ENCODE measurements at places on chromosomes 1 and 21.

GRCh38 chr21:29436143-29436542 lies 137.4 kb downstream of the BACH1 start:
- no peak for DNase-seq

DNA sequence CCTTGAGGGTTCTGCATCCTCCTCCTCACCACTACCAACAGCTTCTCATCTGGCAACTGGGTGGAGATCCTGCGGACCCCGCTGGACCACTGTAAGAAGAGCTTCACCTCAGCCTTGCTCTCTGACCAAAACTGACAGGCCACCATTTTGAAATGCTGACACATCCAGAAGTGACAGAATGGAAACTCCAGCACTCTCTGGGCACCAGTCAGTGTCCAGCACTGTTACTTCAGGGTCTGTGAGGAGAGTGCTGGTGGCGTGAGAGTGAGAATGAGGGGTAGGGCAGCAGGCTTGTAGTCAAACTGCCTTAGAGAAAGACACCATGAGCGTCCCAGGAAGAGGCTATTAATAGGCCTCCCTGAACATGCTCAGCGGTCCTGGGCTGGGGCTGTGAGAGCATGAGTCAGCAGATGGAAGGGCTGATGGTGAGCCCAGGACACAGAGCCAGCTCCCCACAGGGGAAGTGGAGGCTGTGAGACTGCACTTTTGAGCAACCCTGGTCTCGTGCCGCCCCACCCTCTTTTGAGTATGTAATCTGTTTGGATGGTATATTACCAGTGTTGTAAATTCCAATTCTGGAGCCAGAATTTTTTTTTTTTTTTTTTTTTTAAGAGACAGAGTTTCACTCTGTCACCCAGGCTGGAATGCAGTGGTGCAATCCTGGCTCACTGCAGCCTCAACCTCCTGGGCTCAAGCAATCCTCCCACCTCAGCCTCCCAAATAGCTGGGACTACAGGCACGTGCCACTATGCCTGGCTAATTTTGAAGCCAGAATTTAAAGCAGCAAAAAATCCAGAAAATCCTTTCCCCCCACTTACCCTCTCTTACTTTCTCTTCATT lies 34.4 kb upstream of the SLC30A1 start:
- no peak for DNase-seq

GRCh38 chr21:36260030-36260787 lies 59.8 kb upstream of the MORC3 start:
- peak; percentile 13 for DNase-seq

DNA sequence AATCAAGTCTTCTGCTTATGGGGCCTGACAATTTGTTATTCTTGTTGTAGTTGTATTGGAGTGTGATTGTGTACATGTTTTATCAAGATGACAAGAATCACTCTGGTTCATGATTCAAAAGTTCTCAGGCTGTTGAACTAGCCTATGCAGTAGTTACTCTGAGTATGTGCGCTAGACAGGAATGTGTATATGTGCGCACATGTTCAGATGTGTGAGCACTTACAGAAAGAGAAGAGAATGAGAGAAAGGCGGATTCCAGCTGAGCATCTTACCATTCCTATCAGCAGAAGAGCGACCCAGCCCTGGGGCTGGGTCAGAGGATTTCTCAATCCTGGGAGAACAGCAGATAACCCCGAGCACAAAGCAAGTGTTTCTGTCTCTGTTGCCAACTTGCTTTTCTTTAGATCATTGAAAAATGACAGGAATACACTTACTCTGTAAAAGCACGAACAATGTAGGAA lies 110.8 kb upstream of the HOOK1 start:
- DNase-seq, result no peak

GRCh38 chr1:94892604-94893254 lies 34.2 kb downstream of the CNN3 start:
- DNase-seq, result no peak

DNA sequence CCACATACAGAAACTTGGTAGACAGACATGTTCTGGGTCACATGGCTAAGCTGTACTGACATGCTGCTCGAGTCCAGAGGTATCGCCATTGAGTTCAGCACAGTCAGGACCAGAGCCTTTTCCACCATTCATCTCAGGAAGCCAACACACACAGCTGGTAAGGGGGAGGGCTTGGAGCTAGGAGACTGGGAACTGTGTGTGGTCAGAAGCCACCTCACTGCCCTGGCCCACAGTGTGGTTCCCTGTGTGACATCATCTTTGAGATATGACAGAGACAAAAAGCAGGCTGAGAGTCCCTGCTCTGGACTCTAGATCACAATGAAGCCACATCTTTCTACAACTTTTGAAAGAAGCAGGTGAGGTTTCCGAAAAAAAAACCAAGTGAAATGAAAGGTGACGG lies 107.2 kb downstream of the SIM2 start:
- no peak for DNase-seq

GRCh38 chr1:170483051-170483450 lies 48.9 kb upstream of the GORAB start:
- DNase-seq, result no peak

- DNase-seq, result no peak
Observed at GRCh38 chr1:11927866-11928592, 1.8 kb upstream of the KIAA2013 start.

DNA sequence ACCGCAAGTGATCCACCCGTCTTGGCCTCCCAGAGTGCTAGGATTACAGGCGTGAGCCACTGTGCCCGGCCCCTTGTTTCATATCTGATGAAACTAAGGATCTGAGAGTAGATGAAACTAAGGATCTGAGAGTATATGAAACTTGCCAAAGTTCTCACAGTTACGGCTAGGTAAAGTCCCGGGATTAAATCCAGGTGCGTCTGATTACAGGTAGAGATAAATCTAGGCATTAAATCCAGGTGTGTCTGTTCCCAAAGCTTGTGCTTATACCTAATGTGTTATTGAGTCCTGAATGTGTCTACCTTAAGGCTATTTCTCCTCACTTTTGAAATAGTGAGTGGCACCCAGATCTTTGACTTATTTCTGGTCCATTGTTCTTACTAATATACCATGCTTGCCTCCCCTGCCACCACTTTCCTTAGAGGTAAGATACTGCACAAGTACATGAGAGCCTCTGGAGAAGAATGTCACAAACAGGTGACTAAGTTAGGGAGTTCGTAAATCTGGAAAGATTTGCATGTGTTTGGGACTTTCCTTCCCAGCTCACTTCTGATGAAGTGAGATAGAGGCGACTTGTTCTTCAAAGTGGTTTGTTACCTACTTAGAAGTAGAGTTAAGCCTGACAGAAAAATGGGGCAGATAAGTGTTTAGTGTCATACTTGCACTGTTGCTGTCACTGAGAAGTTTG lies 66.5 kb downstream of the AK4 start:
- DNase-seq, result no peak

DNA sequence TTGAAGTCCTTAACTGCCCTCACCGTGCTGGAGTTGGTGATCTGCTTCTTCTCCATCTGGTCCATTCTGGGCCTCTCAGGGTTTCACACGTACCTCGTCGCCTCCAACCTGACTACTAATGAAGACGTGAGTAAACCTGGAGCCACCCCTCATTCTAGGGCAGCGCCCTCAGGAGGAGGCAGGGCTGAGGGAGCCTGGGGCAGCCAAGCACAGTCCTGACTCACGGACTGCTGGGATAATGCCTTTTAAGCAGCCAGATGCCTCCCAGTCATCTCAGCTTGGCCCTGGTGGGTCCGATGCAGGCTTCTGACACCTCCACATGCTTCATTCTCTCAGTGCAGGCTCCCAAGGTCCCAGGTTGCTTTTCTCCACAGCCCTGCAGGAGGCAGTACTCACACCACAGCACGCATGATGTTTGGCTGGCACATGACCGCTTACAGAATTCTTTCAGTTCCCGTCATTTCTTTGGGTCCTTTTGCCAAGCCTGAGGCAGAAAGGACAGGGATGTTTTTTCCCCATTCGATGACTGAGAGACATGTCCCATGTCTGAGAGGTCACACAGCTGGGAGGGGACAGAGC lies 11.8 kb upstream of the SFN start:
- DNase-seq, result no peak
